ENCODE measurements at places on chromosomes 7 and 10.

- no peak for DNase-seq
These were observed 1.9 kb downstream of the LRRC20 start for GRCh38 chr10:70380350-70381135.

DNA sequence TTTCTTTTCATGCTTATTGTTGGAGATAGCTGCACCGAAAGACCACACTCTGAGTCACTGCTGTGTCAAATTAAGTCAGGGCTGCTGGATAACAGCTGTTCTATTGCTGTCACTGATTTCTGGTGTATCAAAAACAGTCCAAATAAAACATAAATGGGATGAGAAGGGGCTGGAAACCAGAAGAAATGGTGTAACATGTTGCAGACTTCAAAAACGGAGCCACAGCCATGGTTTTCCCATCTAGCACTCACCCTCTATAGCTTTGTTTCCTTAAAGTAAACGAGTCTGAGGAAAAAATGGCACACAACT lies 103.3 kb upstream of the DIP2C start:
- DNase-seq: no peak

GRCh38 chr10:96090463-96090800 lies 39.7 kb upstream of the ZNF518A start:
- DNase-seq: no peak

DNA sequence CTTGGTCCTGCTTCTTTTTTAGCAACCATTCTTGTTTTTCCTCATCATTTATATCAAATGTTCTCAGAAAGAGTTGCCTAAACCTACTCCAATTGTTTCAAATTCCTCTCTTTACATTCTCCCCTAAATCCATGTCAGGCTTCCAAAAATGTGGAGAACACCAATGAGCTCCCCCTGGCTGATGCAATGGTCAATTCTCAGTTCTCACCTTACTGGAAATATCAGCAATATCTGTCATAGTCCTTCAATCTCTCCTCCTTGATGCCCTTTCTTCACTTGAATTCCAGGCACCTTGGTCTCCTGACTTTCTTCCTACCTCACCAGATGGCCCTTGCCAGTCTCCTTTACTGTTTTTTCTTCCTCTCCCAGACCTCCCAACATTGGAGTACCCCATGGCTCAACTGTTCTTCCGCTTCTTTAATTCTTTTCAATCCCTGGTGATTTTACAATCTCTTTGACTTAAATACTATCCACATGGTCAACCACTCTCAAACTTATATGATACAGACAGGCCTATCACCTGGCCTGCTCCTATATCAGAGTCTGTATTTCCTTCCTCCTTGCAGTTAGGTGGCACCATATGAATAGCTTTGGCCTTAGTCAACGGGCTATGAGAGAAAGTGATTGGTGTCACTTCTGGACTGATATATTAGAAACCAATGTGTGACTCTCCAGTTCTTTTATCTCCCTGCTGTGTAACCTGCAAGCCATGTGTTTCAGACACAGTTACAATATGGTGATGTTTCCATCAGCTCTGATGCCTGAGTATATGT lies 47.4 kb upstream of the CAV2 start:
- no peak for DNase-seq

DNA sequence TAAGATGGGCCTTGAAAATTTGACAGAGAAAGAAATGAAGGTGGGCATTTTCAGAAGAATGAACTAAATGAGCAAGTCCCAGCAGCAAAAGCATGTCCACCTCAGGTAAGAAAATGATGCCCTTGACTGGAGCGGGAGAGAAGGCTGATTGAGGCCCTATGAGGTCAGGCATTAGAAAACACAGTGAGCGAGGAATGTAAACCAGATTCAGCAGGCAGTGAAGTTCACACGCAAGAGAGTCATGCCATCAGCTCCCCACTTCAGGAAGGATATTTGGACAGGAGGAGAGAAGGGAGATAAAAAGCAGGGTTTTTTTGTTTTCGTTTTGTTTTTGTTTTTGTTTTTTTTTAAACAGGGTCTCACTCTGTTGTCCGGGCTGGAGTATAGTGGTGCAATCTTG lies 166.4 kb downstream of the PPP1R17 start:
- DNase-seq: no peak

DNA sequence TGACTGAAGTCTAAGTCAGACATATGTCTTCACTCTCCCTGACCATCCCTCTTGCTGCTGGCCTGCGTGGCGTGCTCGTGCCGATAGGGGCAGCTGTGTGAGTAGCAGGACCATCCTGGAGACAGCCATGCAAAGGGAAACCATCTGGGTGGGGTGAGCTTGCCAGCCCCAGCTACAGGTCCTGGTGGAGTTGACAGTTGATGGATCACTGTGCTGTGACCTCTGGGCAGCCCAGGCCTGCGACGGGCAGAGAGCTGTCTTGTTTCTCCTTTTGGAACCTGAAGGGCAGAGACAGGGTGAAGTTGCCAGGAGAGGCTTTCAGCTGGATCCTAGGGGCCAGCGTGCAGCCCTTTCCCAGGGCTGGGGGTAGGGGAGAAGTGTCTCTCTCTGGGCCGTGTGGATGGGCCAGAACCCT lies 44.7 kb downstream of the GRK5 start:
- DNase-seq: no peak

- DNase-seq: no peak
These were observed 25.9 kb downstream of the LMOD2 start for GRCh38 chr7:123681561-123681960.

GRCh38 chr7:116455499-116455898 lies 44.0 kb upstream of the CAV2 start:
- no peak for DNase-seq

GRCh38 chr7:155954550-155955366 lies 142.5 kb upstream of the SHH start:
- no peak for DNase-seq

GRCh38 chr7:137408126-137408525 lies 64.6 kb upstream of the PTN start:
- DNase-seq: no peak

GRCh38 chr10:63265222-63265617 lies 132.1 kb downstream of the NRBF2 start:
- no peak for DNase-seq

DNA sequence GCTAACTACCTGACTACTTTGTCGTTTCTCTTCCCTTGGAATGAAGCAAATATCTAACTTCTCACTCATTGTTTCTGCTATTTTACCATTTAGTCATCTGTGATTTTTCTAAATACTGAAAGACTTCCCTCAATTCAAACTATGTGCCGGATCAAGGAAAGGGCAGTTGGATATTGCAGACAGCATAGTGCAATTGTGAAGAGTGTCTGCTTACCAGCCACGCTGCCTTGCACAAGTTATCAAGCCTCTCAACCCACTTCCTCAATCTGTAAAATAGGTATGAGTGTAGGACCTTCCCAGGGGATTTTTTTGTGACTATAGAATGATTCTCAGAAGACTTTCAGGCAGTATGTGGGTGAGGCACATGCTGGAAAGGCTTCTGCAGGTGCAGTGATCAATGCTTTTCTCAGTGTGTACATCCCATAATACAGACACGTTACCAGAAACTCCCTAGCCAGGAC lies 54.3 kb downstream of the EGFR start:
- DNase-seq: no peak

- DNase-seq: no peak
These were observed 40.5 kb downstream of the NRBF2 start for GRCh38 chr10:63173468-63174232.

GRCh38 chr10:21336476-21337170 lies 188.9 kb downstream of the SKIDA1 start:
- no peak for DNase-seq

DNA sequence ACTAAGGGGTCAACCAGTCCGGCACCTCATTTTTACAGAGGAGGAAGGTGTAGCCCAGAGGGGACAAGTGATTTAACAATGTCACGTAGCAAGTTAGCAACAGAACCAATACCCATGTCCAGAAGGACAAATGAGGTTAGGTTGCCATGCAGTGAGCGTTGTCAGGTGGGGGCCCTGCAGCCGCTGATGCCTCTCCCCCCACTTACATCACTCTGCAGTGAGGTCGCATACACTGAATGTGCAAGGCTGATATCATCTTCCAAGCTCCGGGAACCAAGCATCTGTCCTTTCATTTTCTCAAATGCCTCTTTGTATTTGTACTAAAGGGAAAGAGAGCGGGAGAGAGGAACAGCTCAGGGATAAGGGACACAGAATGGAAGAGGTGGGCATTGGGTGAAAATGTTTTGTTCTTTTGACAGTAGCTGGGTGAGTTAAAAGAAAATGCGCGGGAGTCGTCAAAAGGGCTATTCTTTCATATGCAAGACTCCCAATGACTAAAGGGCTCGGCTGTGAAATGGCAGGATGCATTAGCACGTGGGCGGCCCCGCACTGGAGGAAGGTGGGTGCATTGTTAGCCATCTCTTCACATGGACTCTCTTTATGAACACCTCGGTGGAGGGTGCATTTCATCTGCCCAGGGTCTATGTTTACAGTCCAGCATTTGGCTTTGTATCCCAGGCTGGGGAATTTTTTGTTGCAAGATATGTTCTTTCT lies 49.7 kb downstream of the NRAP start:
- DNase-seq: no peak

DNA sequence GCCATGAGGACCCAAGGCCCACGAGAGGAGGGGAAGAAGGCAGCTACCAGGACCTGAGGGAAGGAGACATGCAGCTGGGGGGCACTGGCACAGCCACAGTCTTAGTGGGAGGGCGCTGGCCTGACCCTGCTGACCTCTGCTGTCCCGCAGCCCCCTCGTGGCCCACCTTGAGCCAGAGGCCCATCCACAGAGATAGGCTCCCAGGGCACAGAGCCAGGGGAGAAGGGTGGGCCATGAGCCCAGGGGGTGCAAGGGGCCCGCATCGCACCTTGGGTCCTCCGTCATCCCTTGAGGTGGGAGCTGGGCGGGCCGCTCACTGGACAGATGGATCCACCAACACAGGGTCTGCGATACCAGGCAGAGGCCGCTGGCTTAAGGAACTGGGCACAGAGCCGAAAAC lies 387.7 kb upstream of the PFKP start:
- DNase-seq: no peak

GRCh38 chr7:96495751-96496216 lies 173.9 kb upstream of the SLC25A13 start:
- no peak for DNase-seq

- DNase-seq: no peak
These were observed 56.1 kb downstream of the ATAD1 start for GRCh38 chr10:87761892-87762291.

DNA sequence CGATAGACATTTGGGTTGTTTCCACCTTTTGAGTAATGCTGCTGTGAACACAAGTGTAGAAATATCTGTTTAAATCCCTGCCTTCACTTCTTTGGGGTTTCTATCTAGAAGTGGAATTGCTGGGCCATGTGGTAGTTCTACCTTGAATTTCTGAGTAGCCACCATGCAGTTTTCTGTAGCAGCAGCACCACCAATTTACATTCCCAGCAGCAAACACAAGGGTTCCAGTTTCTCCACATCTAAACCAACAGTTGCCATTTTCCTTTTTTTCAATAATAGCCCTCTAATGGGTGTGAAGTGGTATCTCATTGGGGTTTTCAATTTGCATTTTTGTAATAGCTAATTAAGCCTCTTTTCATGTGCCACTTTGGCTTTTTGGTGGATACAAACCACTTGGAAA lies 209.8 kb downstream of the CCDC3 start:
- no peak for DNase-seq

DNA sequence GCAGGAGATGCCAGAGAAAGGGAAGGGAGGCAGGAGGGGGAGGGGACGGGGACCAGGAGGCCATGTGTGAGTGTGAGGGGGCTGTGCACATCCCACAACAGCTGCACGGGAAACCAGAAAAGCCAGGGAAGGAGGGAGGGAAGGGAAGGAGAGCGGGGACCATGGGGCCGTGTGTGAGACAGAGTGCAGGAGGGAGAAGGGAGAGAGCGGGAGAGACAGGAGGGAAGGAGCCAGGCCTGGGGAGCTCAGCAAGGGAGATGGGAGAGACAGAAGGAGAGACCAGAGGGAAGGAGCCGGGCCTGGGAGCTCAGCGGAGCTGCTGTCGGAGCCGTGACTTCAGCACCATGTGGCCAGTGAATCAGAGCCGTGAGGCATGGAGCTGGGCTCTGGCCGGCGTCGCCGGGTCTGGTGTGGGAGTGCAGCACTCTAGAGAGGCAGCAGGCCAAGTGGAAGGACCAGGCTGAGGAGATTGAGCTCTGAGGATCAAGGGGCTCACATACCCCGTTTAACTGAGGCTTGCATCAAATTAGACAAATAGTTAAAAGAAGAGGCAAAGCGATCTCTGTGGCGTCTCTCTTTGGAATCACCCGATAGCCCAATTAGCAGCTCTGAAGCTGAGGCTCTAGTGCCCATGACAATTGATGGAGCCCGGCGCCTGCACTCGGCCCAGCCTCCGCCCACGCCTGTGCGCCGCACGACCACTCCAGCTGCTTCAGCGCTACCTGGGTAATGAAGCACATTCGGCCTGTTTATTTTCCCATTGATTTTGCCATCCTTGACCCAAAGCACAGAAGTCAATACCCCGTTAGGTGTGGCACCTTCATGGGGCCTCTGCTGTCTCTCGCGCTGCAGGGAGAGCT lies 150.4 kb downstream of the MAD1L1 start:
- no peak for DNase-seq

DNA sequence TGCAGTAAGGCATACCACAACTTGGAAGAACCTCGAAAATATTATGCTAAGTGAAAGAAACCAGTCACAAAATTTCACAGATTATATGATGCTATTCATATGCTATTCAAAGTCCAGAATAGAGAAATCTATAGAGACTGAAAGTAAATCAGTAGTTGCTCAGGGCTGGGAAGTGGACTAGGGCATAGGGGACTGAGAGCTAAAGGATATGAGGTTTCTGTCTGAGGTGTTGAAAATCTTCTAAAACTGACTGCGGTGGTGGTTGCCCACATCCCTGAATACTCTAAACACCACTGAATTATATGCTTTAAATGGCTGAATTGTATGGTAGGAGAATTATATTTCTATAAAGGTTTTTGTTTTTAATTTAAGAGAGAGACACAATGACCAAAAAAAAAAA lies 161.3 kb downstream of the ELAPOR2 start:
- no peak for DNase-seq

- no peak for DNase-seq
These were observed 253.8 kb downstream of the CREB5 start for GRCh38 chr7:28666154-28666553.

GRCh38 chr7:45021604-45022296 lies 21.7 kb downstream of the CCM2 start:
- DNase-seq: no peak

GRCh38 chr10:3411044-3411443 lies 238.5 kb upstream of the PITRM1 start:
- DNase-seq: no peak

DNA sequence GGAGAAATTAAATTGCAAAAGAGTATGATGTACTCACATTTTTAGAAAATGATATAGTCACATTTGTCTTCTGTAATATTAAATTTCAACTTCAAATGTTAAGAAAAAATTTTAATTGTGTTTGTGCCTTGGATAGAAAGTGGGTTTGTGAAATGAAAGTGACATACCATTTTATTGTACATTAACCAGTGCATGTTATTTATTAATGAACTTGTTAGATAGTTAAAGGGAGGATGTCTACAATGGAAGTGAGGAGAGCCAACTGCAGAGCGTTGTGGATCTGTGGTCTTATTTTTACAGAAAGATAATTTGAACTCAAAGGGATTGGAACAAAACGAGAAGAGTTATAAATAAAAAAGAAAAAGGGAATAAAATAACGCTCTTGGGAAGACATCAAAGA lies 291.7 kb downstream of the ARL4A start:
- no peak for DNase-seq

GRCh38 chr10:99345350-99345749 lies 16.2 kb downstream of the CNNM1 start:
- DNase-seq: no peak
